Right kidney (tissue), 9 donors: ENCODE measurements at places on chromosomes 1 and 21.

DNA sequence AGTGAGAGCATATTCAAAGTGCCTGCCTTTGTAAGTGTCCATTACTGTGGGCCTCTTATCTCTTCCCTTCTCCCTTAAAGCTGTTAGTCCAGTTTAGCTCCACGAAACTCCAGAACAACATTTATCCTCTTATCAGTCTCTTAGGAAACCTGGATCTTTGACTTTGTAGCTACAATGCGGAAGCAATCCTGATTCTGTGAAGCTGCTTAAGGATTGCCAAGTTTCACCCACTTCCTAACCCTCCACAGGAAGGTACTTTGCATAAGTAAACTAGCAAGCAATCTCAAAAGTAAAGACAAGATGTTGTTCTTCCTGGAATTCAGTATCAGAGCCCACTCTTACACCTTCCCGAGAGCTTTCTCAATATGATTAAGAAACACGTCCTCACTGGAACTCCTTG lies 164.9 kb upstream of the USP25 start:
- no peak for DNase-seq

DNA sequence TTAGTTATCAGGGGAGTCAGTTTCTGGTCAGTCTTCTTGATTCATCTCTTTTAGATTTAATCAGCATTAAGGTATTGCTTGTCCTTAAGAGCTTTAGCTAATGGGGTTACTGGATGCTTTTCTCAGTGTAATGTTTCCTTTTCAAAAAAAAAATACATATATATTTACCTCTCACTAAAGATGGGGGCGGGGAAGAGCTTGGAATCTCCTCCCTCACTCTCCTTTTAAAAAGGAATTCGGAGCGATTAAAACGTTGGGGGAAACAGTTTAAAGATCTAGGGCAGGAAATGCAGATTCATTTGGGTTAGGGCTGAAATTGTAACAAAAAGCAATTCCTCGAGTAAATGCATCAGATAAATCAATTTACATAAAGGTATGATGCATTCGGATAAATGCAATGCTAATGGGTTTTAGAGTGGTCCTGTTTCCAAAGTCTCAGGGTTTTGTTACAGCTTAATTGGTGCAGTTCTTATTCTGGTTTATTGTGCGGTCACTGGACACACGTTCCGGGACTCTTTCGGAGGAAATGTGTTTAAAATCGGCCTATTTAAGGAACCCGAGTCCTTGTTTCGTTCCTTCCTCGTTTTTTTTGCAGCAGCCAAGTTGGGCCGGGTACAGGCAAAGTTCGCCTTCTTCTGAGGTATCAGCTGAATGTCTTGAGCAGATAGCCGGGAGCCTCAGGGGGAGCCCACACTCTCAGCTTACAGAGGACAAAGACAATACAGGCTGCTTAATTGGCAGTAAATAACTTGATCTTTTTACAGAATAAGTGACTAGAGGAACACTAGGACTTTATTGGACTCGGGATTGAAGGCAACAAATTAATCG lies 1.6 kb downstream of the LMO4 start:
- DNase-seq = peak; percentile 59

- peak; percentile 59 for DNase-seq
Observed at GRCh38 chr1:151458802-151459330, 428 bp downstream of the POGZ start.

DNA sequence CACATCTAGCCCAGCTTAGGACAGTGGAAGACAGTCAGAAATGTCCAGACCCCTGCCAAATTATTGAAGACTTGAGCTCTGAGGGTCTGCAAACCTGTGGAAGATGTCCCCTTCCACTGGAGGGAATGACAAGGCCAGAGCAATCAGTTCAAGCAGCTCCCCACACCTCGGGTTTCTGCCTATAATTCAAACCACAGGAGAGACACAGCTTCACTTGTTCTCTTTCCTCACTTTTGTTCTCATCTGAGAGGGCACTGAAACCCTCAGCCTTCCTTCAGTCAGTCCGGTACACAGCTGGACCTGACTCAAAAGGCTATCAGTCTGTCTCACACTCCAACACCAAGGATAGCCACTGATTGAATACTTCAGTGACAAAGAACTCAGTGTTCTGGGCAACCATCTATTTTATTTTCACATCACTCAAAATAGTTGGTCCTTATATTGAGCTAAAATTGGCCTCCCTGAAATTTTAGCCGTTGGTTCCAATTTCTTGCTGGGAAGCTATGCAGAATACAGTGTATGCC lies 70.1 kb downstream of the TENT5C start:
- DNase-seq = no peak

DNA sequence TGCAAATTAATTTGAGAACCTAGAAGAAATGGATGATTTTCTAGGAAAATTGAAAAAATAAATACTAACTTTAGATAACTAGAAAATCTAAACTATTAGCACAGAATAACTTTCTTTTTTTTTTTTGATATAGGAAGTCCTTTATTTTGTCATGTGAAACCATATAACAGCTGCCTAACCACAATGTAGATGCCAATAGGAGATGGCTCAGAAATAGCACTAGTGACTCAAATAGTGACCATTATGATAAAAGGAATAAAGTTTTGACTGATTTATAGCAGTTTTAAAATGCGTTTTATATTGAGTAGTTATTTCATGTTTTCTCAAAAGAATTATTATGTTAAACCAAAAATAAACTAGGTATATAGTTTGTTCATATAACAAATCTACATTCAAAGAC lies 158.0 kb upstream of the CACYBP start:
- no peak for DNase-seq

DNA sequence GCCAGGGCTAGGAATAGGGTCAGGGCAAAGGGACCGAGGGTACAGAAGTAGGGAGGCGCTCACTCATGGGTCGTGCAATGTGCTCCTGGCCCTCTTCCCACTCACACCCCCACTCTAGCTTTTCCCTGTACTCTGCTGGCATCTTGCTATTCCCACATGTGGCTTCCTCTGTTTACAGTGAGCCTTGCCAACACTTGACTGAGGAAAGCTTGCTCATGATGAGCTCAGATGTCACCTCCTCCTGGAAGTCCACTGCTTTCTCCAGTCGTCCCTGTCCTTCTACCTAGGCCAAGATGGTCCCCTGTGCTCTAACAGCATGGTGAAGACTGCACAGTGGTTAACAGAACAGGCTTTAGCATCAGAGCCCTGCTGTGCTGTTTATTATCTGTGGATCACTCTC lies 8.0 kb upstream of the RIMS3 start:
- no peak for DNase-seq

DNA sequence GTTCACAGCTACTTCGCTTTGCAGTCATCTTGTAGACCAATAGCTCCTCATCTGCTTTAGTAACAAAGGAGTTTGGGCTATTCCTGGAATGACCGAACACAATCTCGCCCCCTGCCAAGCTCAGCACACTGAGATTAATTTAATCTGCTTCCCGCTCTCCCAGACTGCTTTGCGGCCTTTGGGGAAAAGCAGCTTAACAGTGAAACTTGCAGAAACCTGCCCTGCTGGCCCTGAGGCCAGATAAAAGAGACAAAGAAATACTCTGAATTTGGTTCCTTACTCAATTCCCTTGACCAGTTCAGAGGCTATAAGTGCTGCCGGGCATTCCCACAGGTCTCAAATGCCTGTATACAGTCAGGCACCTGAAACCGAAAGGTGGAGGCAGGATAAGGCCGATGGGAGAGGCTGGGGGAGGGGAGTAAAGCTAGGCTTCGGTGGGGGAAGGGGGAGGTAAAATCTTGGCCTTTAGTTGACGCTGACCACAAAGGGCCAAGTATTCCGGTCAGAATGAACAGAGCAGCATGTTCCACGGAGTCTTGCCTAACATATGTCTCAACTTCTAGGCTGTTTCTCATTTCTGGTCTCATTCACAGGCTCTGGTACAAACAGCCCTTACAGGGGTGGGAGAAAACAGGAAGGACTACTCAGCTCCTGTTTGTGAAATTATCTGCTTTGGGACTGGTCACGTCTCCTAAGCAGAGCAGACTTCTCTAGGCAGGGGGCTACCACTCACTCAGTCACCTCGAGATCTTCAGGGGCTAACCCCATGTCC lies 17.7 kb upstream of the A3GALT2 start:
- no peak for DNase-seq

- no peak for DNase-seq
Observed at GRCh38 chr1:245873068-245873467, 634.0 kb downstream of the SMYD3 start.

DNA sequence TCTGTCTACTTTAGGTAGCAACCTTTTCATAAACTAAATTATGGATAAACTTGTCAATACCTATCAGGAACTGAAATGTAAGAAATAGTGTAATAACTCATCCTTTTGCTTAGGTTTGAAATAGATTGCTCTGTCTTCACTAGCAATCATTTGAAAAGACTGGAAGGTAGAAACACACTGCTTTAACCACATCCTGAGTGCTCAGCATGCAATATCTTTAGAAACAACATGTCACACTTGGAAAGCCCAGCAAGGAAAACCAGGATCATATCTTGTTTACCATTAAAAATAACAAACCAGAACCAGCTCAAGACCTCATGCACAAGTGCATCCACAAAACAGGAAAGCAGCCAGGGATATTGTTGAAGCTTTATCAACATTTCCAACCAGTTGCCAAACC lies 3.6 kb downstream of the KCNJ6 start:
- DNase-seq = no peak

- no peak for DNase-seq
Observed at GRCh38 chr21:25501996-25502665, 105.2 kb downstream of the MRPL39 start.
